ENCODE measurements at places on chromosomes 7 and 10.

DNA sequence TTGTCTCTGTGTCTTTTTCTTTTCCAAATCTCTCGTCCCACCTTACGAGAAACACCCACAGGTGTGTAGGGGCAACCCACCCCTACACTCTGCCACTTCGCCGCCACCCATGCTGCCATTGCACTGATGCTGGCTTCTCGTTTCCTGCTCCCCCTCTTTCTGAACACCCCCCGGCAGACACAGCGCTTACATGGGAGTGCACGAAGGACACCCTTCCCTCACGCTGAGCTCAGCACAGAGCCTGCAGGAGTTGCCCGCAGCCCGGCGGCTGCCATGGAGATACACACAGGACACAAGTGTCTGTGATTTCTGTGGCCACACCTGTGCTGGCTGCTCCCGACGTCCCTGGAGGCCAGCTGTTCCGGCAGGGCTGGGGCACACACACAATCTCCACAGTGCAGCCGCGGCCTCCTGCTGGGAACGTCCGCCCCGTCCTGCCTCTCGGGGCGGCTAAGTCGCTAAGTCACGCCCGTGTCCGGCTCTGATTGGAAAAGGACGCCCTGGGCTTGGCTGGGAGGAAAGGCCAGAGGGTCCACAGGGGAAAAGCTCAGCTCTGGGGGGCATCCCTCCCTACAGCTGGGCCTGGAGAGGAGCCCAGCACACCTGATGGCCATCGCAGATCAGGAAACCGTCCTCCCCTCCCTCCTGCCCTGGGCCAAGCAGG is 349.8 kb downstream of the PTPRN2 start:
- no peak for DNase-seq

DNA sequence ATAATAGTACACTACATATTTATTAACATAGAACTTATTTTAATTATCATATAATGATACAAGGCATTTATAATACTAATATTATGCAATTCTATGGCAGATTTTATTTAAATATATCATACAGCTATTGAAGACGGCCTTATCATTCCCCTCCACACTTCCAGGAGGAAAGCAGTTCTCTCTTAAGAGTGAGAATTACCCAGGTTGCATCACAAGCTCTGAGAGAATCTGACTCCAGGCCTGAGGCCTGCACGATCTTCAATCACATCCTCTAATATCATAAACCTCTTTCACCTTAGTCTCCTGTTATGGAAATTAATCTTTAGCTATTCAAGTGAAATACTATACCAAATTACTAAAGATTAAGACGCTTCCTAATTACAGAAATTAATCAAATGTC is 564.4 kb downstream of the PARD3 start:
- DNase-seq: no peak

DNA sequence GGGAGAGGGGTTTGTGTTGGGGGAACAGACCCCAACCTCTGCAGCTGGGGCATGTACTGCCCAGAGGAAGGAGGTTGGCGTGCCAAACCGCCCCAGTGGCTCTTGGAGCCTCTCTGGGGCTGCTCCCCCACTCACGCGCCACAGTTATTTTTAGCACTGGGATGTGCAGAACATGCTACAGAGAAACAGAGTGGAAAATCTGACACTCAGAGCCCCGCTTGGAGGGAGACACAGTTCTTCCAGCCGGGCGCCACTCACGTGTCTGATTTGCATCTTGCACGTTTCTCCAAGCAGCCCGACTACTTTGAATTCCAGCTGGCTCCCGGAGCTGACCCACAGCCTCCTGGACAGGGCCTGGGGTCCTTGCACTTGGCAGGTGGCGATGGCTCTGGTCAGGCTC is 182.0 kb downstream of the RPS24 start:
- no peak for DNase-seq

DNA sequence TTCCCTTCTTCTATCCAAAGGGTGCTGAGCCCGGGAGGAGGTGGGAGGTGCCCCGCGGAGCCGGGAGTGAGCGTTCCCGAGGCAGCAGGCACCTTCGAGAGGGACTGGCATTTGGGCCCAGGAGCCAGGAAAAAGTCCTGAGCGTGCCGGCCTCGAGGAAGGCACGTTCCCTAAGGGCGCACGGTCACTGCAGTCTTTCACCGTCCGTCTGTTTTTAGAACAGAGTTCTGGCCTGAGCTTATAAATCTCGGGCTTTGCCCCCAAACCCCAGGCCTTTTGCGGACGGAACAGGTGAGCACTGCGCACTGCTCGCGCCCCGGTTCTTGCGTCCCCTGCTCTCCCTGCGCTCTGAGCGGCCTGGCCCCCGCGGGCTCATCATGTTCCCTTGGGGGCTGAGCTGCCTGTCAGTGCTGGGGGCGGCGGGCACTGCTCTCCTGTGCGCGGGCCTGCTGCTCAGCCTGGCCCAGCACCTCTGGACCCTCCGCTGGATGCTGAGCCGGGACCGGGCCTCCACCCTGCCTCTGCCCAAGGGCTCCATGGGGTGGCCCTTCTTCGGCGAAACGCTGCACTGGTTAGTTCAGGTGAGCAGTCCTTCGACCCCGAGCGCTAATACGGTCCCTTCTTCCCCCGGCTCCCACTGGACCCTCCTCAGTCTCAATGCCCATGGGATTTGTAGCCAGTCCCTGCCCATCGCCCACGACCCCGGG is 442 bp downstream of the CYP26C1 start:
- no peak for DNase-seq

DNA sequence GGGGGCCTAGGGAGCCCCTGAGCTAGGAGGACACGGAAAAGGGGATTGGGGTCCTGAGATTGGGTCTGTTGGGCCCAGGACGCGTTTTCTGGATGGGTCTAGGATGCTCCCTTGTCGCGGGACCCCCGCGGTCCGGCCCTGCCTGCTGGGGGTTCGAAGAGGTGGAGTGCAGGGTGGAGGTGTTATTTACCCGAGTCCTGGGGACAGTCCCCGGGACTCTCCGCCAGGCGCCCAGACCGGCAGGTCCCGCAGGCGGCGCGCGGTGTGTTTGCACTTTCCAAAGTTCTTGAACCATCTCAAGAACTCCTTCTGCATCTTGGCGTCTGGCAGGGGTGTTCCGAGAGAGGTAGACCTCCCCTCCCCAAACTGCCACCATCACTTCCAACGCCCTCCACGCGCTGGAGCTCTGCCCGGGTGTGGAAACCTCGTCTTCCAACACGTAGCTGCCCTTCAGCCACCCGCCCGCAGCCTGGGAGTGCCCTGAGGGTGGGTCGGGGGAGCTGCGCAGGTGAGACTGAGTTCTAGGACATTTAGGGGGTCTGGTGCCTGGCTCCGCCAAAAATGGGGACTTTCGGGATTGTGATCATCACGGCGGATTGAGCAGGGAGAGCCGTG is 569 bp downstream of the CAV1 start:
- no peak for DNase-seq

GRCh38 chr7:40059057-40059456 is 75.4 kb downstream of the MPLKIP start:
- DNase-seq: no peak

All from H4 (cell line).